ENCODE measurements at places on chromosomes 2 and 18.

- DNase-seq, result no peak
Observed at GRCh38 chr2:127024769-127025358, 82.1 kb downstream of the BIN1 start.

DNA sequence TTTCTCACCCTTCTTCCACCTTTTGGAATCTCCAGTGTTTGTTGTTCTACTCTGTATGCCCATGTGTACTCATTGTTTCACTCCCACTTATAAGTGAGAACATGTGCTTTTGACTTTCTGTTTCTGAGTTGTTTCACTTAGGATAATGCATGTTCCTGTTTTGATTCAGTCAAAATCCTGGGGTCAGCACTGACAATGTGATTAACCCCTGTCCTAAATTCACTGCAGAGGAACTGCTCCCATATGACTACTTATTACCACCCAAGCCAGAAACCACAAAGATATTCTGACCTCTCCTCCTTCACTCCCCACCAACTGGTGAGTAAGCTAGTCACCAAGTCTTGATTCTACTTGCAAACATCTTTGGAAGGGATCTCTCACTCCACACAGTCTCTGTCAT, 251.4 kb upstream of the TCF4 start:
- peak; percentile 41 for DNase-seq

DNA sequence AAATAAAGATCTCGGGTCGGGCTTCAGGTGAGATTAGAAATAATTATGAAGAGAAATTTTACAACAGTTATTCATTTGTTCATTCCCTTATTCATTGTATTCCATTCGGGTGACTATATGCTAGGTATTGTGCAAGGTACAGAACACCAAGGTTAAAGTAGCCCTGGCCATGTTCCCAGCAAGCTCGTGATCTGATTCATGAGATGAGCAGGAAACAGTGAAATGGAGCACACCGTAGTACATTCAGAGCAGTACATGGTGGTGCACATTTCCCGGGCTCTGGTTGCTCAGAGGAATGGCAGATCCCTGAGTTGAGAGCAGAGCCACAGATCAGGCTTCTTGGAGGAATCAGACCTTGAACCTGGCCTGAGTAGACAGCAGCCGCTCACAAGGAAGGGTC, 87.7 kb downstream of the PRKRA start:
- DNase-seq, result no peak

DNA sequence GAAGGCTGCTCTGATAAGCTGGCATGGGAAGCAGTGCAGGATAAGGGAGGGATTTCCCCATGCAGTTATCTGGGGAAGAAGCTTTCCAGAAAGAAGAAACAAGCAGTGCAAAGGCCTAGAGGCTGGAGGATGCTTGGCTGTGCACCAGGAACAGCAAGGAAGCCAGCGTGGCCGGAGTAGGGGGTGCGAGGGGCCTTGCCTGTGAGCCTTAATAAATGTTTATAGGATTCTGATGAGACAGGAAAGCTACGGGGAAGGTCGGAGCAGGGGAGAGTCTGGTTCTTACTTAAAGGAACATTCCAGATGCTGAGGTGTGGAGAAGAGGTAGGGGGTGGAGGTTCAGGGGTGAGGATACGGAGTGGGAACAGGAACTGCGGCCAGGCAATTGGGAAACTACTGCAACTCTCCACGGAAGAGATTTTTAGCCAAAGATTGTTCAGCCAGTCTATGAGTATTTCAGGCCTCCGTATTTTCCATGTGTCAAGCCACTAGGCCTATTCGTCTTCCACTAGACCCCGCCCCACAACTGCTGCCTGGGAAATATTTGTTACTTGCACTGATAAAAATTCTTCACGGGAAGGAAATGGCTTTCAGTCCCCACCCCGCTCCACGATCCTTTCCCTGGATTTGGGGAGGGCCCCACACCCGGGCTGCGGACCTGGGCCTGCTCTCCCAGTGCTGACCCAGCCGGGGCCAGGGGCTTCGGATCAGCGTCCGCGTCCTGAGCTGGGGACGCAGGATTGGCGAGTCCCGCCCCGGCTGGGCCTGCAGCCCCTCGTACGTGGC, 516 bp downstream of the EIF2AK2 start:
- peak; percentile 62 for DNase-seq

- DNase-seq, result peak; percentile 79
Observed at GRCh38 chr2:173963323-173963816, 1.8 kb downstream of the SP3 start.

DNA sequence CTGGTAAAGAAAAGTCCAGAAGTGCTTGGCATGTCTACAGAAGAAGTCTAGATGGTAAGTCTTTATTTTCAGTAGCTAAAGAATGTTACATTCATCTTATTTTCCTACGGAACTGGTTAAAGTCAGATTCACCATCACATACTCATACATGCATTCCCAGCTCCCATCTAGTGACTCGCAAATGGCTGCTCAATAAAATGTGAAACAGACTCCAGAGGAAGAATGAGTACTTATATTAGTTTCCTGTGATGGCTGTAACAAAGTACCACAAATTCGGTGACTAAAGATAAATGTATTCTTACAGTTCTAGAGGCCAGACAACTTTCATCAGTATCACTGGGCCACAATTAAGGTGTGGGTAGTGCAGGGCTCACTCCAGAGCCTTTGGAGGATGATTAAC, 797.2 kb downstream of the SATB2 start:
- DNase-seq, result no peak

DNA sequence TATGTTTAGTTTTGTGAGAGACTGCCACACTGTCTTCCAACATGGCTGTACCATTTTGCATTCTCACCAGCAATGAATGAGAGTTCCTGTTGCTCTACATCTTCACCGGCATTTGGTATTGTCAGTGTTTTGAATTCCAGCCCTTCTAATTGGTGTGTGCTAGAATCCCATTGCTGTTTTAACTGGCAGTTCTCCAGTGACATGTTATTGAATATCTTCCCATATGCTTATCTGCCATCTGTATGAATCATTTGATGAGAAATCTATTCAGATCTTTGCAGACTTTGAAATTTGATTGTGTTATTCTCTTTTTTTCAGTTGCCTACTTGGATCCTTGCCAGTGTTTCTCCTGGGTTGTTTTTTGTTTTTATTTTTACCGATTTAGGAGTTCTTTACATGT, 99.0 kb downstream of the SNTG2 start:
- no peak for DNase-seq

DNA sequence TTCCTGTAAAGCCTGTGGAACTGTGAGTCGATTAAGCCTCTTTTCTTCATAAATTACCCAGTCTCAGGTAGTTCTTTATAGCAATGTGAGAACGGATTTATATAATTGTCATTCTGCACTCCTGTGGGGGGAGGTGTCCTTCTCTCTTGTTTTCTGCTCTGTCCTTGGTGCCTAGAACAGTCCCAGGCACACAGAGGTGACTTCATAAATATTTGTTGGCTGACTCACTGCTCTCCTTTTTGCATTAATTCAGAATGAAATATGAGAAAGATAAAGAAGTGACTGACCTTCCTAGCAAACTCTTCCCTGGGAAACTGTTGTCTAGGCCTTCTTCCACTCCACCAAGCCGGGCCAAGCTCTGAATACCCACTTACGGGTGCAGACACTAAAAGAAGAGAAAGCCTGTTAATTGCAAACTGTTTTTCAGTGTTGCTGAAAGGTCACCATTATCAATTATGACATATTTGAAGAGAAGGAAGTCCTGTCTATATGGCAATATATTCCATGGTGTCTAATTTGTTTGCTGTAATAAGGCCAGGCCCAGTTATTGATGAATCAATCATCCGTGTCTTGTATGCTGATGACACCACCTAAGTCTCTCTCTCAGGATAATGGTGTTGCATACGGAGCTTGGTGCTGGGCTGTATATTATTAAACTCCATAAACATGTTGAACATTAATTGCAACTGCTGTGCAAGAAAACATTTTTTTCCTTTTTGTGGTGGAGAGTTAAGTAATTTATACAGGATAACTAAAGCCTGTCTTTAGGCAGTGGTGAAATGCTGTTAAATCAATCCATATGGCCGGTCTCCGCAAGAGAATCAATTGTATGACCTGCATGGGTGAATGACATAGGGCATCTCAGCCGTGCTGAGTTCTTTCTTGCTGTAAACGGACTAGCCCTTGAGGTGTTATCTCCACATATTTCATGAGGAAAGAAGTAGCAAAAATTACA, 567.5 kb downstream of the SLC4A3 start:
- no peak for DNase-seq

- DNase-seq, result peak; percentile 58
Observed at GRCh38 chr2:229920011-229920641, 1.7 kb downstream of the TRIP12 start.

GRCh38 chr18:43013486-43013885, 102.0 kb downstream of the RIT2 start:
- DNase-seq, result no peak

DNA sequence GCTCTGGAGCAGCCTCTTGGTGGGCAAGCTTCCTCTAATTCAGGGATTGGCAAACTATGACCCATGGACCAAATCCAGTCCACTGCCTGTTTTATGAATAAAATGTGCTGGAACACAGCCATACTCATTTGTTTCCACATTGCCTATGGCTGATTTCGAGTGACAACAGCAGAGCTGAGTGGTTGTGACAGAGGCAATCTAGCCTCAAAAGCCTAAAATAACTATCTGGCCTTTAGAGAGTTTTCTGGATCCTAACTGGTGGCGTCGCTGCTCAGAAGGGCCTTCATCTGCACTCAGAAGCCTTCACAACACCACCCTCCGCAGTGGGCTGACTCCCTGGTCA, 147.1 kb downstream of the CCBE1 start:
- DNase-seq, result no peak

DNA sequence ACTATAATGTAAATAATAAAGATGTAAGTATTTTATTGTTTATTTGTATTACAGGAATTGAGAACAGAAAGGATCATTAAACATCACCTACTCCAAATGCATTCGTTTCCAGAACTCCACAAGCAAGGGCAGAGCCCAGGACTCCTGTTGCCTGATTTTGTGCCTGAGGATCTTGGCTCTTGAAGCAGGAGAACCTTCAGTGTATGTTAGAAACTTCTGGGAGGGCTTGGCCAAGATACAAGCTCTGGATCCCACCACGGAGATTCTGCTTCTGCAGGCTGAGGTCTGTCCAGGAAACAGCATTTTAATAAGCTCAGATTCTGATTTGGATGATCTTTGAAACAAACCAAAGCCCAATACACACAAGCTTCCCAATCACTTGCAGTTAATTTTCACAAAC, 142.4 kb upstream of the SOX11 start:
- no peak for DNase-seq

DNA sequence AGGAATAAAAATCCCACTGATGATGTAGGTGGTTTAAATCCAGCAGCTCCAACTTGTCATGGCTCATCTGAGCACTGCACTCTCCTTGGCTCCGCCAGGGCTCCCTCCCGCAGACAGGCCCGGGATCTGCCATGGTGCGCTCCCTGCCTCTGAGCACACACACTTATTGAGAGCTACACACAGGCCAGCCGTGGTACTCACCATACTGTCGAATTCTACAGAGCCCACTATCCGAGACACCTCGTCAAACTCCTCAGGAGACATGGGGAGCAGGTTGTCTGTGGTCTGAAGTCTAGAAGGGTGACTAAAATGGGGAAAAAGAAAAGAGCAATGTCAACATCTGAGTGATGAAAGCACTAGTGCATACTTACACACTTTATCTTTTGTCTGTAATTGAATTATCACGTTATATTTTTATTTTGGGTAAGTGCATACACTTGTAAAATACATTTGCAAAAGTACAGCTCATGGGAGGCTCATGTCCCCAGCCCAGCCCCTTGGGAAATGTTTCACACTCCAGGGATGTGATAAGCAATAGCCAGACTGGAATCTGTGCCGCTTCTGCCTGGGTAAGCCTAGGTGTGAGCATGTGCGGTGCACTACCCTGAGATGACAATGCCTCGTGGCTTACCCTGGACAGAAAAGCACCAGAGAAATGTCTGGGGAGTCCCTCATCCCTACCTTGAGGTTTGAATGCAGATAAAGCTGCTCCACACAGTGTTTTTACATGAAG, 39.2 kb downstream of the STAT1 start:
- DNase-seq, result no peak

DNA sequence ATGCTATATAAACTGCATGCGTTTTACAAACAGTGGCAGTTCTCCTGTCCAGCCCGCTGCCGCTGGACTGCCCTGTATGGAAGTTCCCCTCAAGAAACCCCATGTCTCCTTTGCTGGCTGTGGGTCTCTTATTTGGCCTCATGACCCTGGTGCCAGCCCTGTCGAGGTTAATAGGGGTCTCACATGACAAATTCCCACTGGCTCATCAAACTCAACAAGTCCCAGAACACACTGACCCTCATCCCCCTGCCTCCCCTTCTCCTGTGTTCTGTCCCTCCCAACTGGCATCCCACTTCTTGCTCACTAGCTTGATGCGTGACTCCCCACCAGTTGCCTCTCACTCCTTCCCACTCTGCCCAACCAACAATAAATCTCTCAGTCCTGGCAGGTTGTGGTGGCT, 137.6 kb upstream of the HS6ST1 start:
- DNase-seq, result no peak

DNA sequence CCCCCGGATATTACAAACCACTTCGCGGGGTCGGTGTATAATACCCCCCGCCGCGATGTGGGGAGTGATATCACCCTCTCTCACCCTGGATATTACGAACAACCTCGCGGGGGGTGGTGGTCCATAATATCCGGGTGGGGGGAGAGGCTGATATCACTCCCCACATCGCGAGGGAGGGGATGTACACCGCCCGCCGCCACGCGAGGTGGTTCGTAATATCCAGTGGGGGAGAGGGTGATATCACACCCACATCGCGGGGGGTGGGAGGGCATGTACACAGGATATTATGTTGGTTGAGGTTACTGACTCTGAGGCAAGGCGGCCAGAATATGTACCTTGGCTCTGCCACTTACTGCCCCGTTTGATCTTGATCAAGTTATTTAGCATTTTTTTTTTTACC, 14.8 kb upstream of the CWC22 start:
- no peak for DNase-seq

- DNase-seq, result no peak
Observed at GRCh38 chr18:53935803-53936202, 288.7 kb downstream of the MBD2 start.

GRCh38 chr2:214775971-214776370, 33.5 kb downstream of the BARD1 start:
- no peak for DNase-seq

DNA sequence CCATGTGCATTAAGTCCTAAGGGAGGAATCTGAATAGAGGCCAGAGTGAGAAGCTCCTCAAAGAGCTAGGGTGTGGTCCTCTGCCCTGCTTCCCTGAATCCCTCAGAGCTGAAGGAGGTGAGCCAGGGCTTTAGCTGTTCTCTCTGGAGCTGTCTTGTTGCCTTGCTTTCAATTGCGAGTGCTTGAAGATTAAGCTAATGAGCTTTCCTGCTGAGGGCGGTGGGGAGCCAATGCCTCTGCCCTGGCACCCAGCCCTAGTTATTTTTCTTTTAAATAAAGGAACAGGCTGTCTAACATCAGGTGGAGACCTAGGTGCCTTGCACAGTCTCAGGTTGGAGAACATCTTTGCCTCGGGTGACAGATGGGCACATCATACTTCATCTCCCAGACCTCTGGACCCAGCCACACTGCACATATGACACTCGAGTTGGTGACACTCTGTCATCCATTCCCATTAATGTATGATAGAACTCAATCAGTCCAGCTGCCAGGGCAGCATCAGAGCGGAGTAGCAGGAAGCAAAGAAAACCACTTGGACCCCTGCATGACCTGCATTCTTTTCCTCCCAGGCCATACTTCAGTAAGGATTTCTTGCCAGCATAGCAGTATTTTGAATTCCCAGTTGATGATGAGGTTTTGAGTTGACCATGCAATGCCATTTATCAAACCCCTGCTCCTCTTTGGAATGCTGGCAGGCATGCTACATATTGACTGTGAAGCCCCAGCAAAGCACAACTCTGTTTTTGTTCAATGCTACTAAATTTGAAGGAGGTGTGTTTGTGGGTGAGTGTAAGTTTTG, 292.7 kb downstream of the RNF144A start:
- DNase-seq, result no peak

- DNase-seq, result no peak
Observed at GRCh38 chr18:64806691-64807090, 657.8 kb upstream of the LINC00305 start.
